ENCODE measurements at places on chromosomes 11 and 22.
A peak's percentile ranks its signal among the peaks of the same experiment; 100 is the strongest.

GRCh38 chr11:33634291-33634834, 66.3 kb downstream of the C11orf91 start:
- peak; percentile 70 for DNase-seq

DNA sequence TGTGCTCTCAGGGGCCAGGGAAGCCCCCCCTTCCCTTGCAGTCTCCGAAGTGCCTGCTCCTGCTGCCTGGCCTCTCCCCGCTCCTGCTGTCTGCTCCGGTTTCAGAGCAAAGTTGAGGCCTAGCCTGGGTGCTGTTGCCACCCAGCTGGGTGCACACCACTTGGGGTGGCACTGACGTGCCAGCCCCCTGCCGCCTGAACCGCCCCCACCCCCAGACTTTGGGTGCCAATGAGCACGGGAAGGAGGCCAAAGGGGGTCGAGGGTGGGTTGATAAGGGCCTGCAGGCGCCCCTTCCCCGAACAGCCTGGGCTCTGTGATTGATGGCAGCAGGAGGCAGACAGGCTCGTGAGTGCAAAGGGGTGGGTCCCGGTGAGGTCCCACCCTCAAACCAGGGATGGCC, 48.2 kb downstream of the EMSY start:
- DNase-seq = no peak

- peak; percentile 42 for DNase-seq
These were observed 187.0 kb upstream of the ISX start for GRCh38 chr22:34879001-34879400.

GRCh38 chr11:25910086-25910485, 421.8 kb upstream of the ANO3 start:
- DNase-seq = no peak

DNA sequence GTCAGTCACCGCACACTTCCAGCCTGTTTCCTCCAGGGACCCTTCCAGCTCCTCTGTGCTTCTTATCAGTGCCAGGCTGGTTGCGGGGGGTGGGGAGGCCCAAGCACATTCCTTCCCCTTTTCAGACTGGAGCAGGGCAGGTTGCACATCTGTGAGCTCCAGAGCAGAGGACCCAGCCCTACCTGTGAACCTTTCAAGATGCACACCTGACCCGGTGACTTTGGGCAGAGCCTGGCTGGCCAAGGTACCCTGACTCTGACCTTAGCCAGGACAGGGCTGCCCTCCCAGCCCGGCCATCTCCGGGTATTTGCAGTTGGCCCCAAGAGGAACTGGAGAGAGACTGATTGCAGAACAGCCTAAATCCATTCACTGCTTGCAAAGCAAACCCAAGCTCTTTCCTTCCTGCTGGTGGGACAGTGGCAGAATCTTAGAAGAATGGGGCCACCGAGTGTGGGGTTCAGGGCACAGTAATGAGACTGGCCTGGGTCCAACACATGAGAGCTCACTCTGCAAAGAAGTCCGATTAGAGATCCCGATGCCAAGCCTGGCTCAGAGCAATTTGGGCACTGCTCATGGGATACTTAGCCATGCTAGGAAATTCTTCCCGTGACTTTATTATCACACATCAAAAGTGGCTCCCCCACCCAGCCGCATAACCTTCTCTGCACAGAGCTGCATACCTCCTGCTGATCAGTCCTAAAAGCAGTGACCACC, 64.7 kb upstream of the CCND1 start:
- no peak for DNase-seq

DNA sequence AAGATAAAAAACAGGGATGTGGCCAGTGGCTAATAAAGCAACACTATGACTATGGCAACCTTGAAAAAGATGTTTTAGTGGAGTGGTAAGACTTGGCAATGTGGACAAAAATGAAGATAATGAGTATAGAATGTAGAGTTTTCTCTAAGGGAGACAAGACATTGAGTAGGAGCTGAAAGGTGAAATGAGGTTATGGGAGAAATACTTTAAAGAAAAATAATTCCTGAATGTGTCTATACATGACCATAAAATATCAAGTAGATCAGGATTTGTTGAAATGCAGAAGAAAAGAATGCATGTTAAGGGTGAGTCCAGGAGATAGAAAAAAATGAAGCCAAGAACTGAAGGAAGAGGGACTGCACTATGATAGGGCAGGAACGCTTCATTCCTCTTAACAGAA, 101.6 kb upstream of the CARD18 start:
- peak; percentile 34 for DNase-seq

- no peak for DNase-seq
These were observed 42.1 kb upstream of the GNB1L start for GRCh38 chr22:19896665-19897355.
